ENCODE measurements at places on chromosomes 13 and 19.

- DNase-seq = no peak
Measured at GRCh38 chr19:48806518-48806817, 4.4 kb downstream of the BCAT2 start.

DNA sequence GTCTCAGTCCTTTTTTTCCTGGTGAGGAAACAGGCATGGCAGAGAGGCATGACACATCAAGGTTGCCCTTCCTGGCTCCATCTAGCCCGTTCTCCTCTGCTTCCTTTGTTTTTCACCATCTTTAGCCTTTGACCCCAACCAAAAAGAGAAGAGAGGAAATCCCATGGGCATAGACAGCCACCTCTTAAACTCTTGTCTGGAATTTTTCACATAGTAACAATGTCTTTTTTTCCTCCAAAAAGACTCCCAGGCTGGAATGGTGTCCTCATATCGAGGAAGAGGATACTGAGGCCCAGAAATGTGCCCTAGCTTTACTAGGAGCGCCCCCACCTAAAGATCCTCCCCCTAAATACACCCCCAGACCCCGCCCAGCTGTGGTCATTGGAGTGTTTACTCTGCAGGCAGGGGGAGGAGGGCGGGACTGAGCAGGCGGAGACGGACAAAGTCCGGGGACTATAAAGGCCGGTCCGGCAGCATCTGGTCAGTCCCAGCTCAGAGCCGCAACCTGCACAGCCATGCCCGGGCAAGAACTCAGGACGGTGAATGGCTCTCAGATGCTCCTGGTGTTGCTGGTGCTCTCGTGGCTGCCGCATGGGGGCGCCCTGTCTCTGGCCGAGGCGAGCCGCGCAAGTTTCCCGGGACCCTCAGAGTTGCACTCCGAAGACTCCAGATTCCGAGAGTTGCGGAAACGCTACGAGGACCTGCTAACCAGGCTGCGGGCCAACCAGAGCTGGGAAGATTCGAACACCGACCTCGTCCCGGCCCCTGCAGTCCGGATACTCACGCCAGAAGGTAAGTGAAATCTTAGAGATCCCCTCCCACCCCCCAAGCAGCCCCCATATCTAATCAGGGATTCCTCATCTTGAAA, at the start of gene GDF15:
GDF15 (plus strand) TSS at position 484 of the 868 bp plus-strand sequence; CDS start at position 516, 32 bp downstream.
- peak; percentile 94 for DNase-seq

- DNase-seq = no peak
Measured at GRCh38 chr19:42295831-42296525, 6.0 kb upstream of the PRR19 start.

DNA sequence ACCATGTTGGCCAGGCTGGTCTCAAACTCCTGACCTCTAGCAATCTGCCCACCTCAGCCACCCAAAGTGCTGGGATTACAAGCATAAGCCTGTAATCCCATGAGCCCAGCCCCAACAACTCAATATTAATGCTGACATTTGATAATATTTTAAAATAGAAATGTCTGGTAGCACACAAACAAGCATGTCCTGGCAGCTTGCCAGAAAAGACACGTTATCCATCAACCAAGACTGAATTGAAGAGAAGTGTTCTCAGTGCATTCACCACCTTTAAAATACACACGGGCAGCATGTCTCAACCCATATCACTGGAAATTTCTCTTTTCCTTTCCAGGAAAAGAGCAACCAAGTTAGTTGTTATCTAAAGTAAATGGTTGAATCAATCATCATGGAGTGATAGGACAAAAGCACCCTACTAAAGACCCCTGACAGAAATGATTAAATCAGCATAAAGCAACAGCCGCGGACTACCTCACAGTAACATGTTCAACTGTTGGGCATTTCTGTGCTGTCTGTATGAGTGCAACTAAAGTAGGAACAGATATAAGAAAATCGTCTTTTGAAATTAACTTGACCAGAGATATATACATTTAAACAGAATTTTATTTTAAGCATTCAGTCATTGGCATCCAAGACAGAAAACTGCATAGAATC, 25.0 kb downstream of the LHFPL6 start:
- no peak for DNase-seq

DNA sequence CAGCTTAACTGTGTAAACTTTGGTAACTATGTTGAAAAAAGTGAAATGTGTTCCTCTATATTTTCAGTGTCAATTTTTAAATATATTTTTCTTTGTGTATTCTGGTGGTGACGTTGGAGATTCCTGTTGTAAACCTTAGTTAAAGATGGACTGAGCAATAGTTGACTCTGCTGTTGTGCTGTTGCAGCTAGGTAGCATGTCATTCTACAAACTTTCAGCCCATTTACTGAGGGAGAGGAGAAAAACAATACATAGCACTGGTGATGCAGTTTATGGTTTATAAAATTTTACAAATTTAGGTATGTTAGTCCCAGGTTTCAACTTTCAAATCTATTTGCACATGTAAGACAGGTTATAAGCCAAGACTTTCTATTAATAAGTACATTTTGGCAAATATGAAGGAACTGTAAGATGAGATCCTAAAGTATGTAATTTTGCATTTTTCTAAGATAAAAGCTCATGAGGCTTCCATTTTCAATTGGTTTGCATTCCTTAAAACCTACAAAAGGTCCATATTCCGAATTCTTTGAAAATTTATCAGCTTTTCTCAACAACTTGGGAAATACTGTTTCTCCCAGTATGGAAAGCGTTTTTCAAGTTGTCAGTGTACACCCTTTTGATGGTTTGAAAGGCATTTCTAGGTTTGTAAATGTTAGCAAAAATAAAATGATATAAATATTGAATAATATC, 1.5 kb downstream of the NDFIP2 start:
- DNase-seq = no peak

GRCh38 chr13:28620011-28620830, 38.7 kb upstream of the POMP start:
- no peak for DNase-seq

DNA sequence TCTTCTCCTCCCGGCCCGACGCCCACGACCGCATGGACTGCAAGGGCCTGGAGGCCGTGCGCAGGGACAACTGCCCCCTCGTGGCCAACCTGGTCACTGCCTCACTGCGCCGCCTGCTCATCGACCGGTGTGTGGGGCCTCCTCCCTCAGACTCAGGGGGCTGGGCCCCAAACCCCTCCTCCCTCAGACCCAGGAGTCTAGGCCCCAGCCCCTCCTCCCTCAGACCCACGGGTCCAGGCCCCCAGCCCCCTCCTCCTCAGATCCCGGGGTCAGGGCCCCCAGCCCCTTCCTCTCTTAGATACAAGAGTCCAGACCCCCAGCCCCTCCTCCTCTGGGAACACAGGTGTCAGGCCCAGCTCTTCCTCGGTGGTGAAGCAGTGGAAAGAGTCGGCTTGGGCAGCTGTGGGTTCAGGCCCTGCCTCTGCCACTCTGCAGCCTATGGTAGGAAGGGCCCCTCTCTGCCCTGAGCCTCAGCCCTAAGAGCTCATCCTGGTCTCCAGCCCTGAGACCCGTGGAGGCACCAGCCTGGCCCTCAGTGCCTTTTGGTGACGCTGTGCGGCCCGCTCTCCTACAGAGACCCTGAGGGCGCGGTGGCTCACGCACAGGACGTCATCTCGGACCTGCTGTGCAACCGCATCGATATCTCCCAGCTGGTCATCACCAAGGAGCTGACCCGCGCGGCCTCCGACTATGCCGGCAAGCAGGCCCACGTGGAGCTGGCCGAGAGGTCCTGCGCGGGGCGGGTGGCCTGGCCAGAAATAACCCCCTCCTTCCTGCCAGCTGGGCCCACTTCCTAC, 3.7 kb upstream of the SPIB start:
- peak; percentile 7 for DNase-seq

DNA sequence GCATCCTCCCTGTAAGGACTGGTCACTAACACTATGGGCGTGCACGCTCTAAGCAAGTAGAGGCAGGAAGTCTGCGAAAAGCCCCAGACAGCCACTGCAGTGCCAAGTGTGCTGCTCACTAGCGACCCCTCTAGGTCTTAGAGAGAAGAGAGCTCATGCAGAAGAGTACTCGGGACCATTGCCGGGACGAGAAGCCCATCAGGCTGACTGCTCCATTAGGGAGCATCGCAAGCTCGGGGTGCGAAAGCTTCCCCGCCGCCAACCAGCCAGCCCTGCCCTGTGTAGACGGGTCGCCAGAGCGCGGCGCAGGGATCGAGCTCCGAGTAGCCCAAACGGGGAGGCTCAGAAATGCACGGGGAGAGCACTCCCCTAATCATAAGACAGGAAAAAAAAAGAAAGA, 16.6 kb downstream of the POU4F1 start:
- DNase-seq = no peak

- DNase-seq = no peak
Measured at GRCh38 chr19:6233827-6234511, 45.8 kb downstream of the MLLT1 start.

GRCh38 chr13:112910616-112911280, 58.3 kb upstream of the MCF2L start:
- no peak for DNase-seq

- no peak for DNase-seq
Measured at GRCh38 chr13:22009500-22009899, 338.6 kb downstream of the FGF9 start.

GRCh38 chr19:42606660-42607351, 12.1 kb upstream of the CEACAM8 start:
- peak; percentile 10 for DNase-seq

DNA sequence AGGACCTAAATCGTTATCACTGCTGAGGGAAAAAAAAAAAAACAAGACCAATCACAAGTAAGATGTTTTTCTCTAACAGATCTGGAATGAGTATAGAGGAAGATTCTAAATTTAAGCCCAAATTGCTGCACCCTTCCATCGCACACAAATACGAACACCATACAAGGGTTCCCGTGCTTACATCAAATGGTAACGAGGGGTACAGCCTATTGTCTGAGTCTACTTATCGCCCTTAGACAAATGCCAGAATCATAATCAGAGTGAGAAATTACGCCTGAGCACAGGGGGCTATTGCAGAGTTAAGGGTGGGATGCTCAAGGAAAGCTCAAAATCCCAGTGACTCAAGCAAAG, 603 bp downstream of the ZC3H13 start:
- DNase-seq = no peak

GRCh38 chr13:93727211-93728141, 500.9 kb downstream of the GPC6 start:
- no peak for DNase-seq

- DNase-seq = peak; percentile 91
Measured at GRCh38 chr19:46288896-46289588, 7.8 kb upstream of the HIF3A start.

DNA sequence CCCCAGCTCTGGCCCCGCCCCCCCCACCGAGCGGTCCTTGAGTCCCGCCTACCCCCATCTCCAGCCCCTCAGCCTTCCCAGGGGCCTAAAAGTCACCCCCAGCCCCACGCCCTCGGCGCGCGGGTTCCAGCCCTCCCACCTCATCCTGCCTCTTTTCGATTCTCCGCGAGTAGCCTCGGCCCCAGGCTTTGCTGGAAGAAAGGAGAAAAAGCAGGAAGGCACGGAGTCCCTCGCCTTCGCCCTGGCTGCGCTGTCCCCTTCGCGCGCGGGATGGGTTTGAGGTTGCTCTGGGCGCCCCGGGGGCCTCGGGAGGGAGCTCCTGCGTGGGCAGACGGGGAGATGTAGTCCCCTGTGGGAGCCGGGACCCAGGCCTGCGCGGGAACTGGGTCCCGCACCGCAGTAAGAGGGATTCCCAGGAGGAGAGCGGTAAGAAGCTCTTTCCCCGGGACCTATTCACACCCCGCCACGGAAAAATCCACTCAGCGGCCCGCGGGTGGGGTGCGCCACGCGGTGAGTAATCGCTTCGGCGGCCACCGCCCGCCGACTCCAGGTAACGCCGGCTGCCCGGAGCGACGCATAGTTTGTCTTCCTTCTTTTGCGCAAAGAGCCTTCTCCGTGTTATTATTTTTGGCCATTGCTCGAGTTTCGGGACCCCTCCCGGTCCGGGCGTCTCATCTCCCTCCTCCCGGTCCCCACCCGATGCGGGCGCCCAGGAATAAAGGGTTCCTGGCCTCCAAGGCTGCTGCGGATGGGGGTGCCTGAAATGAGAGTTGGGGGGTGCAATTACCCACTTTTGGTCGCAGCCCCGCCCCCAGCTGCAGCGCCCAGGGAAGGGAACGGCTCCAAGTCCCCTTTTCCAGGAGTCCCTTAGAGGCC, 865 bp upstream of the CRLF1 start:
- DNase-seq = no peak

- no peak for DNase-seq
Measured at GRCh38 chr13:60629158-60629557, 232.1 kb downstream of the TDRD3 start.
